ENCODE measurements at places on chromosomes 1 and 21. TPM values are rescaled to one million over a fixed set of nuclear protein-coding genes. Genes with fewer than 3 reads are reported as not detected.

The EPHA10 gene
- polyA plus RNA-seq, result 0.06 TPM

The OR10J5 gene
- polyA plus RNA-seq, result not detected

The NUDT4B gene
- polyA plus RNA-seq, result 24.7 TPM

The CFHR4 gene
- not detected for polyA plus RNA-seq

The LDLRAD1 gene
- not detected for polyA plus RNA-seq

The SPRR4 gene
- polyA plus RNA-seq, result not detected

The SMCP gene
- not detected for polyA plus RNA-seq

The MATN1 gene
- polyA plus RNA-seq, result 0.23 TPM

The LRRC3 gene
- 2.3 TPM for polyA plus RNA-seq

The DCAF8 gene
- polyA plus RNA-seq, result 150 TPM

The CMPK1 gene
- polyA plus RNA-seq, result 17.5 TPM

The OR6Y1 gene
- not detected for polyA plus RNA-seq

The OR2L13 gene
- polyA plus RNA-seq, result 0.23 TPM

The SLC41A1 gene
- polyA plus RNA-seq, result 18.3 TPM

The FCRL5 gene
- polyA plus RNA-seq, result not detected

The TRIM67 gene
- polyA plus RNA-seq, result not detected

The C1orf56 gene
- 3.0 TPM for polyA plus RNA-seq

The MRPS15 gene
- polyA plus RNA-seq, result 75.1 TPM

The STX12 gene
- 12.9 TPM for polyA plus RNA-seq

The ADCY10 gene
- polyA plus RNA-seq, result 0.15 TPM

The NEK2 gene
- 9.4 TPM for polyA plus RNA-seq

The TLCD4 gene
- 0.96 TPM for polyA plus RNA-seq

The C1QB gene
- polyA plus RNA-seq, result not detected

The PDC gene
- polyA plus RNA-seq, result not detected

The PCAT6 gene
- 5.1 TPM for polyA plus RNA-seq

The PTTG1IP gene
- 196 TPM for polyA plus RNA-seq

The GJA8 gene
- polyA plus RNA-seq, result not detected

The TTC39A gene
- polyA plus RNA-seq, result 1.3 TPM

The ADORA1 gene
- polyA plus RNA-seq, result 4.8 TPM

The LCA5L gene
- polyA plus RNA-seq, result 0.74 TPM

The PTPN22 gene
- 0.12 TPM for polyA plus RNA-seq
